ENCODE measurements at places on chromosomes 7 and 10.

DNA sequence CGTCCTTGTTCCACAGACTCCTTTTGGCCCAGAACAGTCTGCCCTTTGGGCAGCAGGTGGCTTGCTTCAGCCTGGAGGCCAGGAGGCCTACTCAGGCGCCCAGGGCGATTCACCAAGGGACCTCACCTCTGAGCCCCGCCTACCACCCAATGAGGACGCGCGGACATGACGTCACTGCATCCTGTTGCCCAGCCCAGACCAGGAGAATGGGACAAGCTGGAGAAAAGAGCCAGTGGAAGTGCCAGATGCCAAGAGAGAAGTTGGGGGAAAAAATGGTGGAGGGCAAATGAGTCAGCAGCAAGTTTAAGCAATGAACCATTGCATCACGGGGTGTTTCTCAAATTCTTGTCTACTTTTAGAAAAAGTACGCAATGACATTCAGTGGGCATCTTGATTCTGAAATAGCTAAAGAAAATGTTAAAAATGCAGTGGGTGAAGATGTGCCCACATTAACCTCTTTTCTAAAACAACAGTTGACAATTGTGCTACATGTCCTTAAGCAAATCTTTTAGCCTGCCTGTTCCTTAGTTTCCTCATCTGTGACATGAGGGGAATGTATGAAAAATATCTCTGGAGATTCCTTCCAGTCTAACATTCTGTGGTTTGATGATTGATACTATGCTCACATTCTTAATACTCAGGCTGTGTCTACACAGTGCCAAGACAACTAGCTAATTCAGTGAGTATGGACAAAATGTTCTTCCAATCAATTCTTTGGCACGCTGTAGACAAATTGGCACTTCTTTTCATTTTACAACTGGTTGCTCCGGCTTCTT lies 23.9 kb upstream of the LEP start:
- DNase-seq: no peak

DNA sequence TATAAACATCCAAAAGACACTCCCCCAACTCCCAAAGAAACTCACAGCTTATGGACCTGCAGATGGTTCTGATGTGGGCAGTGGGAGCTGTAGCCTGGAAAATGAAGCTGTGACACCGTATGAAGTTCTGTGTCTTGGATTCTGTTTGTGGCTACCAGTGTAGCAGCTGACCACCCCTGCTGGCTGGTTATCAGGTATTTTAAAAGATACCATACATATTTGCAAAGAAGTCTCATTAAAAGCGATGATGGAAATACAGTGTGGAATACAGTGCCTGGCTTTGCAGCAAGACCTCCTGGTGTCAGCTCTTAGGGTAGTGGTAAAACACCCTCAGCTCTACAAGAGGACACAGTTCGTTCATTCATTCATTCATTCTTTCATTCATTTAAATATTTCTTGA lies 194.3 kb upstream of the PRKCQ start:
- DNase-seq: no peak

DNA sequence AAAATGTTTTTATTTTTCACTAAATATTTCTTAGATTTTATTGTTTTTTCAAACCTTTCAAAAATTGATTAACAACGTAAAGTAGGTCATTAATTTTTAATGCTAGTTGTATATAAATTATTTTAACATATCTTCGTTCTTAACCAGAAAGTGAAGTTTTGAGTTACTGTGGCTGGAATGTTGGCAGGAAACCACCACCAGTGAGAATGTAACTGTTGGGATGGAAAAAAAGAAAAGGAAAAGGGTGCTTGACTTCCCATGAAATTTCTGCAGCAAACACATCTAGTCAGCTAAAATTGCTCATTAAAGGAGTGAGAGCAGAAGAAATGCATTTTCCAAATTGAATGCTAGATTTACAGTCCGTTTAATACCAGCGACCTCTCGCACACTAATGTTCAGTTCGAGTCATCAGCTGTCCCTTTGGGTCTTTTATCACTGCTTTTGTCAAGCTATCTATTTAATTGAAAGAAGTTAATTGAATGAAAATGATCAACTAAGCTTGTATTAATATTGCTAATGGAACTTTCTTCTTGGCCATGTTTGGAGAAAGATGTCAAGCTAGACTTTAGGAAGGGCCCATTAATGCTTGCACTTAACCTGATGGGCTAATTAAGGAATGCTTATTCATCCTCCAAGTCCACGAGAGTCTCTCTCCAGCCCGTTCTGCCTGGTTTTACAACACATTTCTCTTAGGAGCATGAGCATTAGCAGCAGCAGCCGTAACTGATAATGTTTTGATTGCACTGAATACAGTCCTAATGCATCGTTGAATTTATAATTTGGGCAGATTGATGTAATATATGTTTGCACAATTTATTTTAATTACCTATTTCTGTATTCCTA lies 70.1 kb downstream of the UBE3C start:
- DNase-seq: no peak

DNA sequence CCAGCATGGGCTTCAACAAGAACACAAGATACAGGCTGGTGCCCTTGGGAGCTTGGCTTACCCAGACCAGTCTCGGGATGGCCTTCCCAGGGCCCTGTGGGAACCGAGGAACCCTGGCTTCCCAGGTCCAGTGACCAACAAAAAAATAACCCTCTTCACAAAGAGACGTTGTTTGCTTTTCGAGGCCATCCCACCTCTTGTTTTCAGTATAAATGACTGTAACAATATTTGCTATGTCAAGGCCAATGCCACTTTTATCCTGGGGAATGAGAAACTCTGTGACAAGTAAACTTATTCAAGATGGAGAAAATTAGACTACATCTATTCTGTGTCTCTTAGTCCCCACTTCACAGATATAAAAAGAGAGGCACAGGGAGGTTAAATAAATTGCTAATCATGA lies 138.8 kb downstream of the PRPF18 start:
- DNase-seq: no peak

- DNase-seq: no peak
Measured at GRCh38 chr7:10156972-10157371, 816.7 kb upstream of the PHF14 start.

All from bone marrow (tissue), 2 donors.